ENCODE measurements at places on chromosomes 16 and 17.

- DNase-seq: no peak
Measured at GRCh38 chr16:3021449-3022207, 1.5 kb downstream of the TNFRSF12A start.

- DNase-seq: no peak
Measured at GRCh38 chr16:88007321-88007731, 56.1 kb downstream of the BANP start.

DNA sequence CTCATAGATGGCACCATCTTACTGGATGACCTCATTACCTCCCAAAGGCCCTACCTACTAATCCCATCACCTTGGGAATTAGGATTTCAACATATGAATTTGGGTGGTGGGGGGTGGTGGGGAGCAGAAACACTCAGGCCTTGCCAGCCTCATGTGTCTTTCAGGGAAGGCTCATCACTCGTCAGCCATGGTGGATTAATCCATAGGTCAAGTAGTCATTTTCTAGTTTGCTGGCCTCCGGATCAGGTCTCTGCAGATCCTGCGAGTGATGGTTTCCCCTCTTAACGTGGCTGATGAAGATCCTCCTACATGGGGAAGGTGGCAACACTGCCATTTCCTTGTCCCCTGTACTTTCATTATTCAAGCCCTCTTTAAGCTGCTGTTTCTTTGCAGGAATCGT is 101.1 kb downstream of the CLEC16A start:
- no peak for DNase-seq

DNA sequence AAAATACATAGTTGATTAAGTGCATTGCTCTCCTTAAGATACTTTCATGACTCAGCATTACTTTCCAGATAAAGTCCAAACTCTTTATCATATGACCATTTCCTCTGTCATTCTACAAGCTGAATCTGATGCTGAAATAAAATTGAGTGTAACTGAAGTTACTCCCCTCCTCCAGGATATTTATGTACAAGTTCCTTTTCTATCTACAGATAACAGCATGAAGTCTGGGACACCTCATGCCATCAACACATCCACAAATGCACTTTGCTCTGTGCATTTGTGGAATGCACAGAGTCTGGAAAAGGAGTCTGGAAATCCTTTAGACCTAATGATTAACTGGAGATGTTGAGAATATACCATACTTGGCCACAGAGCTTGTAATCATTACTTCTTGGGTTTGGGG is 60.5 kb downstream of the ACSM2B start:
- DNase-seq: no peak

DNA sequence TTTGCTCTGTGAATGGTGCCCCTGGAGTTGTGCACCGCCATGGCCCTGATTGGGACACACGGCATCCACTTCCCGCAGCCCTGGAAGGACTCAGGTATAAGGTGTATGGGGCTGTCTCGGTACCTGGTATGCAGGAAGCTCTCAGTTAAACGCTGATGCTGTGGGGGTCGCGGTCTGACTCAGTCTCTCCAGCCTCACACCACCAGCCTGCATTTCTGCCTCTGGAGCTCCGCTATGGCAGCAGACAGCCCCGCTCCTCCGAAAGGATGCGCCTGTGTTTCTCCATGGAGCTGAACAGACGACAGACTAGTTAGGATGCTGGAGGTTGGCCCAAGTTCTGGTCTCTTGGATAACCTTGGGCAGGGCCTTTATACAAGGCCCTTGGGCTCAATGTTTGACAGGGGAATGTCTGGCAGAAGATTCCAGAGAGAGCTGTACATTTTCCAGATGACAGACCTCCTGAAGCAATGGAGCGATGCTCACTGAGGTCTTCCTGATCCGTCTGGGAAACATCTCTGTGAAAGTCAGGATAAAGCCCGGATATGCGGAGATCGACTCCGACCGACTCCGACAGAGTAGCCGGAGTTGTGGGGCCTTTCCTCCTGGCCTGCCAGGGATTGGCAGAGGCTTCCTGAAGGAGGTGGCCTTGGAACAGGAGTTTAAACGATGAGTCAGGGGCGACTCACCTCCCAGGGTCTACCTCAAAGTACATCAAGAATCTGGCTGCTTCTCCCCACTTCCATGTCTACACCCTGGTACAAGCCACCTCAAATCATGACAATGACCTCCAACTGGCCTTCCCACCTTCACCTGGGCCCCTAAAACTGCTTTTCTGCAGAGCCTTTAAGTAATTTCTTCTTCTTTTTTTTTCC is 21.9 kb upstream of the BCAR1 start:
- no peak for DNase-seq

- DNase-seq: no peak
Measured at GRCh38 chr17:903691-904481, 75.7 kb downstream of the NXN start.

DNA sequence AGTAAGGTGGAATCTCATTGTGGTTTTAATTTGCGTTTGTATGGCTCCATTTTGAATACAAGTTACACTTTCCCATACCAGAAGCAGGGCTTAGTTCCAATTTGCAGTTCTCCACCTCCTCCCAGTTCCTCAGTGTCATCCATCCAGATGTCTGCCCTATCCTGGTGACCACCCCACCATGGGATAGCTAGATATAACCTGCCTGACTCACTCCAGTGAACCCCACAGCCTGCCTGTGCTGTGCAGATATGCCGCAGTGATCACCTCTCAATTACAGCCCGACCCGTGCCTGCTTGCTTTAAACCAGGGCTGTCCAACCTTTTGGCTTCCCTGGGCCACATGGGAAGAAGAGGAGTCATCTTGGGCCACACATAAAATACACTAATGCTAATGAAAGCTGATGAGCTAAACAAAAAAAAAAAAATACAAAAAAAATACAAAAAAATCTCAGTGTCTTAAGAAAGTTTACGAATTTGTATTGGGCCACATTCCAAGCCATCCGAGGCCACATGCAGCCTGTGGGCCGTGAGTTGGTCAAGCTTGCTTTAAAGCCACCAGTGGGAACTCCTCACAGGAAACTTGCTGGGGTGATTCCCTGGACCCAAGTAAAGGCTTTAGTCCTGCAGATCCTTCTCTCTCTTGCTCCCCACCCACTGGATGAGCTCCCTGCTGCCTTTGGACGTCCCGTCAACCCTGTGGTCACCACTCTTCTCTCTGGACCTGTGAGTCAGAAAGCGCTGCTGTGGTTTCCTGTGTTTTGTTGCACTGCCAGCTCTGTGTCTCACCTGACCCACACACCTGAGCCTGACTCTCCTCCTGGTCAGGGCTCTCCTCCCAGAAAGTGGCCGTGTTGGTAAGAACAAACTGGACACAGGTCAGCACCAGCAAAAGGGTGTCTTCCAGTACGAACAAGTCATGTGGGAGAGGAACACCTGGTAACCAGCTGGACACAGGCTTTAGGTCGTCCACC is 83.0 kb downstream of the EMP2 start:
- no peak for DNase-seq

GRCh38 chr17:48006936-48007709 is 30.5 kb downstream of the COPZ2 start:
- DNase-seq: no peak

DNA sequence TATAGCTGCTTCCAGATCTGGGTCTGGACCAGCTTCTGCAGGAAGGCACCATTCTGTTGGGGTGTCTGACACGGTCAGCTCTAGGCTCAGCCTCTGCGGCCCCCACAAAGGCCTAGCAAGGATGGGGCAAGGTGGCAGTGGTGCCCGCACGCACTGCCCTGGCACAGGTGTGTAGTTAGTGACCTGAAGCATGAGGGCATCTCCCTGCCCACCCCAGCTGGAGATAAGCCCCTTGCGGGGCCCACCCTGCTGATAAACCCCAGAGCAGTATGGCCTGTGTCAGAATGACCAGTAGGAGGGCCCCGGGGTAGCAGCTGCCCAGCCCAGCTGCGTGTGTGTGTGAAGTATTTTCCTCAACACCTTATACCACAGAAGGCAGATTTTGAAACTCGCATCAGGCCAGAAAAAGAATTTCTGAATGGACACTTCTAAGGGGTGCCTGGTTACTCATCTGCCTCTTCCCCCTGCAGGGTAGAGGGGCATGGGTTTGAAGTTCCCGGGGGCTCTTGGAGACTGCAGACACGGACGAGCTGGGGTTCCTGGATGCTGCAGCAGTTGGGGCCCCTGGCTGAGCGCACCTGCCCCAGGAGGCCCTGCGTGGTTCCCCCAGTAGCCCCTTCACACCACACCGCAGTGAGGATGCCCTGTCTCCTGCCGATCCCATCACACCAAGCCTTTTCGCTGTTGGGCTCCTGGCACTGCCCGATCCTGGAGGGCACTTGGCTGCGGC is 4.5 kb downstream of the ARHGDIA start:
- DNase-seq: no peak

DNA sequence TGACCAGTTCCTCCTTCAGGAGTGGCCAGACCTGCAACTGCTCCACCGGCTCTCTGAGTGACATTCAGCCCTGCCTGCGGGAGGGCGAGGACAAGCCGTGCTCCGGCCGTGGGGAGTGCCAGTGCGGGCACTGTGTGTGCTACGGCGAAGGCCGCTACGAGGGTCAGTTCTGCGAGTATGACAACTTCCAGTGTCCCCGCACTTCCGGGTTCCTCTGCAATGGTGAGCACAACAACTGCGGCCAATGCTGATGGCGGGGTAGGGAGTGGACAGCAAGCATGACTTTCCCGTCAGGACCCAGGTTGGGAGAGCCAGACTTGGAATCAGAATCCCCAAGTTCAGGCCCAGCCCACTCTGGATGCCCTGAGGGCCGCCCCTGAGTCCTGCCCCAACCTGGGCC is 12.2 kb downstream of the ITGB4 start:
- no peak for DNase-seq

GRCh38 chr17:36918211-36918691 is 19.0 kb upstream of the LHX1 start:
- DNase-seq: no peak

- no peak for DNase-seq
Measured at GRCh38 chr17:27800522-27800921, at the start of gene NOS2. NOS2 (minus strand) TSS chr17:27800529; CDS start chr17:27798809, 1,720 bp downstream.

DNA sequence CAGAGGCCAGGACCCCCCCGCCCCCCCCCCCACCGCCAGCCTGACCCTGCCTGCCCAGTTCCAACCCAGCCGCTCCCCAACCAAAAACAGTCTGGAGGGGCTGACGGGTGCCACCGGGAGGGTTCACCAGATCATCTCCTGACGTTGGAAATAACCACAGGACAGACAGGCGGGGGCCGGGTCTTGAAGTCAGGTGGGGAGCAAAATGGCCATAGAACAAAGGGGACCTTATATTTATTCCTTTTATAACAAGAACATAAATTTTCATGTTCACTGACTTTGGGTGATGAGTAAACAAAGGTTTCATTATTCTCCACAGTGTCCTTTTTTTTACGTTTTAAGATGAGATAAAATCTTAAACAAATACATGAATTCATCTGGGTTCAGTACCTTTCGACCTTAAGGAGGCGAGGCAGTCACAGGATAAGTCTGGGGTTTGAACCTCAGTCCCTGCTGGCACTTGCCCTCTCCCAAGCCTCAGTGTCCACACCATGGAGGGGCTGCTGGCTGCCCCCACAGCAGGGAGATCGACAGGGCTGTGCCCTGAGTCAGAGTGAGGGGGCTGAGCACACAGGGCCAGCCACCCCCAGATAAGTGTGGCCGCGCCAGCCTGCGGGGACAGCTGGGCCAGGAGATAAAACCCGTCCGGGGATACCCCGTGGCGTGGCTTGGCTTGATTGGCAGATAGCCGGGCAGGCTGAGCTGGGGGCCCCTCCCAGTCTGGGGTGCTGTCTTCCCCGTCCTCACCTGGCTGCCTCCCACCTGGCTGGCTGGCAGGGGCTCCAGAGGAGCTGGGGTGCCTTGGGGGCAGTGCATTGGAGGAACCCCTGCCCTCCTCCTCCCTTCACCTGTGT is 15.0 kb downstream of the SLC7A5 start:
- DNase-seq: no peak

DNA sequence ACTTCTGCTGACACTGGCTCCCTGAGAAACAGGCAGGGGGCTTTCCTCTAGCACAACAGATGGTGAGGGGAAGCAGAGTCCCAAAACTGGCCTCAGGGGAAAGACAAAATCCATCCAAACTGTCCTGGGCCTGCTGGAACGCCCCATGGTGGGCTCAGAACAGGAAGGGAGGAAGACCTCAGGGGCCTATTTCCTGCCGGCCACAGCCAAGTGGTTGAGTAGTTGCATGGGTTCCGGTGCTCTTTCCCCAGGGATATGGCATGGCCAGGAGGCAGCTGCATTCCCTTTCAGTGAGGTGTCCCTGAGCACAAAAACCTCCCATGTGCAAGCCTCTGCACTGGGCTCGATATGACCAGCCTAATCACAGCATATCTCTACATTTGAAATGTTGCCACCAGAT is 303.0 kb upstream of the IRX5 start:
- DNase-seq: no peak

GRCh38 chr16:10625595-10626357 is 45.4 kb upstream of the EMP2 start:
- no peak for DNase-seq

DNA sequence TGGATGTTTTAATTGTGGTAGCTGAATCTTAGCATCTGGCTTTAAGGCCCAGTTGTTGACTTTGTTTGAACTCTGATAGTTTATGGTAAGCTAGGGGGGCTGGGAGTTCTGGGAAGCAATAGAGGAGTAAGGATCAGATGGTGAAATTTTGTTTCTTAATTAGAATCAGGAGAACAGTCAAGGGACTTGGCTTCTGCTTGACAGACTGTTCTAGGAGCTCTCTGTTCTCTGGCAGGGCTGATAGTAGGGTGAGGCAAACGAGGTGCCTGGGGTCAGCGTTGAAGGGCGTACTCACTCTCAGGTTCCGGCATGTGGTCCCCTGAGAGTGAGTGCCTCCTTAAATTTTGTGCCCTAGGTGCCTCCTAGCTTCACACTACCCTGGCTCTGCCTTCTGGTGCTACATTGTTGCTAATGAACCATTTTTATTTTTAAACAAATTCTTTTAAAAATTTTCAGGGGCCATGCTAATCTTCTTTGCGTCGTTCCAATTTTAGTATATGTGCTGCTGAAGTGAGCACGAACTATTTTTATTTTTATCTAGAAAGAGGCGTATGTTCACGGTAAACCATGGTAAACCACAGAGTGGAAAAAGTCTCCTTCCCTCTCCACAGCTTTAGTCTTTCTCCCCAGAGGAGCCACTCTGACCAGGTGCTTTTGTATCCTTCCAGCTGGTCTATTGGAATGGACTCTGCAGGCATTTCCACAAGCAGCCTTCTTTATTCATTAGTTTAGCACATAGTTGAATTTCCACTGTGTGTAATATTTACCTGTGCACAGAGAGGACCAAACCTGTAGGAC is 19.7 kb downstream of the SLC7A6 start:
- no peak for DNase-seq

All from NCI-H2081 (cell line).